CD4-positive, alpha-beta T cell treated with Interleukin-4 for 4 hours (primary cell): ENCODE measurements at places on chromosomes 1 and 21.

DNA sequence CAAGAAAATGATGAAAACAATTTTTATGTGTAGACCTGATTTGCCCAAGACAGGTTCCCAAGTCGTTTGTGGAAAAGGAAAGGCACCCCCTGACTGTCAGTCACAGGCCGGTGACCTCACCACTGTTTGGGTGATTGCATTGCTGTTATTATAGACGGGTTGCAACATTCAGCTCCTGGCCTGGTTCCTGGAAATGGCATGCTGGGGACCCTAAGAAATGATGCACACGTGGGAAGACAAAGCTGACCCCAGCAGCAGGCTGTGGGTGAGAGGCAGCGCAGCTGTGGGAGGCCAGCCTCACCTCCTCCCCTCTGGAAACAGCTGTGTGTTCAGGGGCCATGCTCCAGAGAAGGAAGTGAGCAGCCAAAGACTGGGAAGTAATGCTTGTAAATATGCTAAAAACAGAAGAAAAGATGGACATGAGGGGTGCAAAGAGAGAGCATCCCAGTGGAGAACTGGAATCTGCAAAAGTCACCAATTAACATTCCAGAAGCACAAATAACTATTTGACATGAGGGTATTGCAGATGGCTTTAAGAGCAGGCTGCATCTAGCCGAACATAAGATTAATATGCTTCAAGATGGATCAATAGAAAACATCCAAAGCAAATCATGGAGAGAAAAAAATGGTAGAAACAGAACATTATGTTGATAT, 23.4 kb upstream of the ABCG1 start:
- DNase-seq: no peak

DNA sequence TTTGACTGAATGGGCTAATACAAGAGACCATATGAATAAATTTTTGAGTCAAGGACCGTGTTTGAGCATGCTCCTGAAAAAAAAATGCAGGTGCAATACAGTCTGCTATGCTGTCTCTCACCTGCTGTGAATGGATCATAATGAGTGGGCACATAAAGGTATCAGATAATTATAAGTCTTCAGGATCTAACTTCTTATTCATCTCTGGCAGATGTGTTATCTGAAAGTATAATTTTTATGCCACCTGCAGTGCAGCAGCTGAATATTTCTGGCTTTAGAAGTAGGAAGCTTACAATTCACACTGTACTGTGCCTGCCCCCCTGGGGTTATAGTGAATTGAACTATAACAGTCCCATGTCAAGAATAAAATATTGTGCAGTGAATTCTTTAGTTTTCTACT, 333.3 kb downstream of the MRPL39 start:
- no peak for DNase-seq

DNA sequence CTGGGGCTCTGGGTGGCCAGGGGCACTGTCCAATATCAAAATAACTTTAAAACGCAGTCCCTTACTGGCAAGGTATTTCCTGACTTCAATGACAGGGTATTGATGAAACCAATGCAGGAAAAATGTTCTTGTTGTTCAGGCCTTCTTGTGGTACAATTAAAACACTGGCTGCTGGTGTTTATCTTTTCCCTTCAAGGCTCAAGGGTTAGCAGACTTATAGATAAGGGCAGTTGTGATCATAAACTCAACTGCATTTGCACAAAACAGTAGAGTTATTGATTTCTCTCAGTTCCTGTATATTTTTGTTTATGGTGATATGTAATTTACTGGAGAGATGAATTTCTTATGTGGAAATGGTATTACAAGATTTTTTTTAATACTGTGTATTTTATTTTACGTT, 2.7 kb upstream of the CD84 start:
- DNase-seq: no peak

DNA sequence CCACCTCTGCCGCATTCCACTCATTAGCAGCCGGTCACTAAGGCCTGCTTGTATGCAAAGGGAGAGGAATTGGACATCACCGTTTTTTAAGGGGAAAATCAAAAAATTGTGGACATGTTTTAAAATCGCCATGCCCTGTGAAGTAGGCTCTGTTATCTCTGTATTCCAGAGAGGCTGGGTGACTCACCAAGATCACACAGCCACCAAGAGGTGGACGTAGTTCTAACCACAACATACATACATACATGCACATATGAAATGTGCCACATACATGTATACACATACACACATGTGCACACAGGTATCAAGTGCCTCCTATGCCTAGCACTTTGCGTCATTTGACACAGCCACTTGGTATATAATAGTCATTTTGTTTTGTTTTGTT, 16.0 kb upstream of the ZSCAN20 start:
- no peak for DNase-seq

DNA sequence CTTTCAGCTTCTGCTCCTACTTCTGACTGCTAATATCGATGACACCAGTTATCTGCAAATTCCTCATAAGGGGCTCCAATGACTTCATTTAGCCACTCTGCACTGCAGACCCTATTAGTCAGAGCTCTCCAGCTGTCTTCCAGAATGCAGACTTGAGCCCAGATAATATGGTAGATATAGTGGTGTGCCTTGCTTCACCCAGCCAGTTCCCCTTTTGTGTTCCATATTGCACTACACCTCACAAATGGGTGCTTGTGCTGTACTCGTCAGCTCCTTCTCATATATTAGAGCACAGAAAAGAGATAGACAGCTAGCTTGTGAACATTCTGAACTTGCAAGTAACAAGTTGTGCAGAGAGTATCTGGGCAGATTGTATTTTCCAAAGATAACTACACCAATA, 23.7 kb upstream of the COG2 start:
- no peak for DNase-seq

DNA sequence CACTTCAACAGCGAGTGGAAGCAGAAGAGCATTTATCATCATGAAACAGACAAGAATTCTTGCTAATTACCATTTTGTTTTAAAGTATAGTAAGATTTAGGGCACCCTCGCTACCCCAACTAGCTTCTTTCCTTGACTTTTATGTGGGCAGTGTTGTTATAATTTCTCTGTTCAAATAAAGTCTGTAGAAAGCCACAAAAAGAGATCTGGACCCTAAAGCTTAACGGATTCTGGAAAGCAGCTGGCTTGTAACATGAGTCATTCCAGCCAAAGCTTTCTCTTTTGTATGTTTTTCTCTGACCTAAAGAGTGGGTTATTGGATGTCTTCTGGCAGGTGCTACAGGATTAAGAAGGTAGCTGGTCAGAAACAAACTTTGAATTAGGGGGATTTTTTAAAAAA, 37.4 kb downstream of the RUNX1 start:
- DNase-seq: peak; percentile 46

DNA sequence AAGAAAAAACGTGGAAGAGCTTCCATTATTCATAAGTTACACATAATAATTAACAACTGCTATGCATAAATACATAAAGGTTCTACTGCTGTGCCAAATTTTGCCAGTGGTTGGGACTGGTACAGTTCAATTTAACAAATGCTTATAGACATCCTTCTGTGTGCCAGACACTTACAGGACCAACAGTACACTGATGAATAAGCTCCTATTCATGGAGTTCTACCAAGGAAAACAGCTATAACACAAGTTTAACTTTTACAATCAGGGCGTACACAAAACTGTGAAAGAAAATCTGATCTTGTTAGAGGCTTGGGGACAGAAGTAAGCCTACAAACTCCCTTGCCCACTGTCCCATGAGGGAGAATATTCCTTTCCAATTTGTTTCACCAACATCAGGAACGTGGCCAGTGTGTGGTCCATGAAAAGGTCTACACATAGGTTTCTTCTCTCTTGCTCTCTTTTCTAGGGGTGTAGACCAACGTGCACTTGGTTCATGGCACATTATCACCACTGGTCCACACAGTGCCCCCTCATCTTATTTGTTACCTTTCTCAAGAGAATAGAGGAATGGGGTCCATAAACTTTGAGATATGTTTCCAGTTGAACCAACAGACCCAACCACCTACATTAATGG, 10.1 kb downstream of the NRIP1 start:
- no peak for DNase-seq

DNA sequence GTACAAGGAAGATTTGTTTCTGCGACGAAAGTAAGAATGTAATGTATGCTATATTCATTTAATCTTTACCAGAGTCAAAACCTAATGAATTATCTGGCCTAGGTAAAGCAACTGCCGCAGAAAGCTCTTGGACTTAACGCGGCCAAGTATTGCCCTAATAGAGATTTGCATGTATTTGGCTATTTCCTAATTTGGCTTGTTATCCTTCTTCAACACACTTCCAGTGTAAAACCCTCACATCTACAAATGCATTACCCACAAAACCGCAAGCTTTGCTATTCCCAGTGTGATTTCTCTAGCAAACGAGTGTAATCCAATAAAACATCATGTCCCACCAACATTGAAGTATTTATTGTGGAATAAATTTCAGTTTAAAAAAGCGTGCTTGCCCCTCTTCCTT, 123.8 kb upstream of the LMO4 start:
- DNase-seq: no peak

GRCh38 chr1:29956349-29957030, 720.2 kb downstream of the PTPRU start:
- no peak for DNase-seq

GRCh38 chr1:116268211-116268610, 104.8 kb upstream of the ATP1A1 start:
- DNase-seq: no peak

DNA sequence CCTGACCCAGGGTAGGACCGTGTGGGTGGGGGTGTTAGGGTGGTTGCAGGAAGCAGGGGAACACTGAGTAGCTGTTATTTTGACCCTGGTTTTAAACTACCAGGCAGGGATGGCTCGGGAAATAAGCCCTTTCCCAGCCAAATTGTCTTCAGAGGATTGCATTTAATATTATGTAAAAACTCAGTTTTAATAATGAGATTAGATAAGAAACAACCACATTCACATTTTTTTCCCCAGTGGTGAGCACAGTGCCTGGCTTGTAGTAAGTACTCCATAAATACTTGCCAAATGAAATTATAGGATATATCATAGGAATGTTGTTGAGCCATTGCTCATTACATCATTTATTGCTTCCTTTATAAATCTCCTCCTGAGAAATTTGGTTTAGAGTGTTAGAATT, 3.1 kb upstream of the ACP6 start:
- no peak for DNase-seq

DNA sequence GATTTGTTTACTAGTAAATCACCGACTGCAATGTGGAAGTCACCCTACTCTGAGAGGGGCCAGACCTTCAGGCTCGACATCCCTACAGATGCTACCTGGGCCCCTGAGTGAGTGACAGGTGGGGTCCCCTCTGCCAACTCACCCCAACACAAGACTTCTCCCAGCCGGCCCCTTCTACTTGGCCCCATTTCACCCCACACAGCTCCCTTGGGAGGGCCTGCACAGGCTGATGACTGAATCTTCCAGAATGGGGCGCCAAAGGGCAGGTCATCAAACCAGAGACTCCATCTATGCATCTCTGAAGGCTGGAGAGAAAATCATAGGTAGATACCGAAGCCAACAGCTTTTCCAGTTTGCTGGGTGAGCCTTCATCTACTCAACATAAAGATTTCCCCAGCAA, 9.4 kb upstream of the S100A8 start:
- DNase-seq: no peak

- no peak for DNase-seq
Observed at GRCh38 chr21:17003258-17003615, 509.6 kb upstream of the CXADR start.

DNA sequence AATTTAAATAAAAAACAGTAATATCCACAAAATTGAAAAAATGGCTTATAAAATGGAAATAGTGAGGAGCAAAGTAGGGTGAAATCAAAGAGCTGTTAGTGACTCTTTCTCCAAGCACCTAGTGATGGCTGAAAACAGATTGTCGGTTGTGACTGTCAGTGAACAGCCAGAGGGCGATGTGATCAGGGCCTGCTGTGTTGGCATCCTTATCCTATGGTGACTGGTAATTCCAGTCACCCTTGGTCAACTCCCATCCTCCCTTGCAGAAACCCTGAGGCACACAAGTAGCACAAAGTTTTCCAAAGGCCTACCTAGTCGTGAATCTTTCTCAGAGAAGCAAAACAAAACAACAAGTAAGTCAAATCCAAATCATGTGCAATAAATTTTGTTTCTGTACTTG, 599.8 kb upstream of the CXADR start:
- DNase-seq: no peak

- no peak for DNase-seq
Observed at GRCh38 chr1:71232786-71233185, 152.0 kb upstream of the ZRANB2 start.

GRCh38 chr1:240031414-240031813, 60.3 kb upstream of the FMN2 start:
- DNase-seq: no peak

GRCh38 chr1:233211595-233211994, 83.9 kb downstream of the PCNX2 start:
- DNase-seq: no peak

- no peak for DNase-seq
Observed at GRCh38 chr1:12608311-12608957, 9.6 kb downstream of the DHRS3 start.

- DNase-seq: no peak
Observed at GRCh38 chr1:239189998-239190512, 196.3 kb upstream of the CHRM3 start.

DNA sequence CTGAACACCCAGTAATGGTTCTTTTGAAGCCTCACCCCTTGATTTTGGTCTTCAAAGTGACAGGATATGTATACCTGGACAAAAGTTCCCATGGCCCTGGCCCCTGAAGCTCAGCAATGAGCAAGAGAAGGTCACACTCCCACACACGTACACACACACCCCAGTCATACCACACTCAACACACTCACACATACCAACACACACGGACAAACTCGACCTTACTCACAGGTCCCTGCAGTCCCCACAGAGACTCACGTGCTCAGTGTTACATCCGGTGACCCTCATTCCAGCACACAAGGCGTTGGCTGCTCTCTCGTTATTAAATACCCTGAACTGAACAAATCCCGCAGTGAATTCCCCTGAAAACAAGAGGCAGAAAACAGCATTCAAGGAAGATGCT, 5.9 kb downstream of the ITLN1 start:
- peak; percentile 51 for DNase-seq

GRCh38 chr1:41482001-41482765, 2.3 kb downstream of the EDN2 start:
- no peak for DNase-seq

- DNase-seq: peak; percentile 1
Observed at GRCh38 chr21:30434033-30434631, 4.1 kb downstream of the KRTAP13-4 start.

DNA sequence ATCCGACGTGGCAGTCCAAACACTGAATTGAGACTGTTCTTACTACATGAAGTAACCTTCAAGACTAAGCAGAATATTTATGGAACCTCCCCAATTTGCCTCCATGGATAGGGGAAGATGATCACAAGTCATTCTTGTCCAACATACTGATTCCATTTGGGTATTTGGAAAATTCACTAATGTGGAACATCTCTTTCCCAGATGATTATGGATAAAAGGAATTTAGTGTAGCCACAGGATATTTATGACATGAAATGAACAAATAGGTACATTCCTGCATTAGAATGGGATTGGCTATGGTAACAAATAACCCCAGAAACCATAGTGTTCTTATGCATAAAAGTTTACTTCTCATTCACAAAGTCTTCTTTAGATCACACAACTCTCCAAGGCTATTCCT, 40.2 kb upstream of the SGIP1 start:
- no peak for DNase-seq

GRCh38 chr1:88327391-88328267, 356.4 kb upstream of the PKN2 start:
- no peak for DNase-seq

GRCh38 chr1:22108339-22109105, 34.4 kb downstream of the WNT4 start:
- DNase-seq: no peak
